NT2/D1 (cell line): ENCODE measurements at places on chromosomes 1 and 21.

DNA sequence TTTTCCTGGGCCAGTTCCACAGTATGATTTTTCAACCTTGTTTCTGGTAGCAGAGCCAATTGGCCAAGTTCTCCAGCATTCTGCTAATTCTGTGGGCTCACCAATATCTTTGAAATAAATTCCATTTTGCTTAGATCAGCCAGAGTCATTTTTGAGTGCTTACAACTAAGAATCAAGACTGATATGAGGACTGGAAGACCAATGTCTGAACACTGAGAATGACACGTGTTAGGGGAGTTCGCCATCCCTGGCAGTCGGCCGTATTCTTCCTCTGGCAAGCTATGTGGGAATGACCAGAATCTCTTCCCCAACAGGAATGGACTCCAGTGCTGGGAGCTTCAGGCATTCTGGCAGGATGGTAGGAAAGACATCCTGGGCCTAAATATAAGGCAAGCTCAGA, 4.9 kb upstream of the TENT5C start:
- DNase-seq = no peak

DNA sequence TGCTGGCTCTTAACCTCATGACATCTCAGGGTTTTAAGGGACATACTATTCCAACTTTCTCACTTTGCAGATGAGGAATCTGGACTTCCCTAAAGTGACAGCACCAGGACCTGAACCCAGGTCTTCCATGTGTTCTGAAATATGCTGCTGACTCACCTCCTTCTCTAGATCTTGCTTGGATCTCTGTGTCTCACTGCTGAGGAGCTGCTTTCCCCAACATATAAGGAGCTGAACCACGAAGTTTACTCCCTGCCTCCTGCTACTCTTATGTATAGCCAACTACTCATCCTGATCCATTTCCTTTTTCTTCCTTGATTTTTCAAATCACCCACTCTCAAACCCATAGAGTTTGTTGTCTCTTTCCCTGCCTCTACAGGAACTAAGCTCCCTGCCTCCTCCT, 38.2 kb downstream of the ALG14 start:
- no peak for DNase-seq

DNA sequence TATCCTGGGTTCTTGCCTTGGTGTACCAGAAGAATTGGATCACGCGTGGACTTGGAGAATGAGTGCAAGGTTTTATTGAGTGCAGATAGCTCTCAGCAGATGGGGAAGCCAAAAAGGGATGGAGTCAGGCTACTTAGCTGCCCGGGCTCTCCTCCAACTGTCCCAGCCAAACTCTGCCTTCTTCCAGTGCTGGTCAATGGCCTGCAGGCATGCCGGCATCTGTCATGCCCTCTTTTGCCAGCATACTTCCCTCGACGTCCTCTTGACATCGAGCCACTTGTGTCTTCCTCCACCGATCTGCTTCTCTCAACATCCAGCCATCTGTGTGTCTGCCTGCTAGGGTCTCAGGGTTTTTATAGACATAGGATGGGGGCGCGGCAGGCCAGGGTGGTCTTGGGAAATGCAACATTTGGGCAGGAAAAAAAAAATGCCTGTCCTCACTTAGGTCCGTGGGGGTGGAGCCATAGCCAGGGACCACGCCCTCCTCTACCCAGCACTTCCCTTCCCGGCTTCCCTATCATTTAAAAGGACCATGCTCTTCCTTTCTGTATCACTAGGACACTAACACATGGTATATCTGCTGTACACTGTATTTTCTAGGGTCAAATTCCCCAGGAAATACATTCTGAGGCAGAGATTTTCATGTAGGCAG, 47.0 kb upstream of the BCAR3 start:
- no peak for DNase-seq

DNA sequence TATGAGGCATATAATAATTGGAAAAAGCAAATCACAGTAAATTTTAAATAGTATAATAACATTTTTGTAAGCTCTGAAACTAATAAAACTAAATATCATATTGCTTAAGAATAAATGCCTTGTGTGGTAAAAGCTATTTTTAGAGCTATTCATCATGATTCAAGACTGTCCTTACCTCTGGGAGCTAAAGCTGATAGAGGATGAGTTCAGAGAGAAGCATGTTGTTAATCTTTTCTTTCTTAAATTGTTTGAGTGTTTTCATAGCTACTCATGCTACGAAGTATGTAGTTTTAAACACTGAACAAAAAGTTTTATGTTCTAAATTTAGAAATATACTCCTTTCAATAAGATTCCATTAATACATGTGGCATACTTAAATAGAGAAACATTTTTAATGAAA, 30.5 kb downstream of the IFI16 start:
- no peak for DNase-seq

- DNase-seq = no peak
These were observed 177.3 kb upstream of the ETV3 start for GRCh38 chr1:157315544-157315943.

- no peak for DNase-seq
These were observed 544.6 kb downstream of the AMY1C start for GRCh38 chr1:104294259-104294658.

DNA sequence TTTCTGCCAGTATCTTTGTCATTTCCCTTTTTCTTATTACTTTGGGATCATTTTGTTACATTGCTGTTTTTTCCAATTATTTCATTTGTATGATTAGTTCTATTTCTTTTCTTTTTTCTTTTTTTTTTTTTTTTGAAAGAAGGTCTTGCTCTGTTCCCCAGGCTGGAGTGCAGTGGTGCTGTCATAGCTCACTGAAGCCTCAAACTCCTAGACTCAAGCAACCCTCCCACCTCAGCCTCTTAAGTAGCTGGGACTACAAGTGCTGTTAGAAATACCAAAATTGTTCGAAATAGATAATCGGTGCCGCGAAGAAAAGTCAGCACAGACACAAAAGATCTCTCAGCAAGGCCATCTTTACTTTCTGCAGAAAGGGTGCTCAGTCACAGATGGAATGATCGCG, 26.6 kb upstream of the COL6A1 start:
- no peak for DNase-seq

DNA sequence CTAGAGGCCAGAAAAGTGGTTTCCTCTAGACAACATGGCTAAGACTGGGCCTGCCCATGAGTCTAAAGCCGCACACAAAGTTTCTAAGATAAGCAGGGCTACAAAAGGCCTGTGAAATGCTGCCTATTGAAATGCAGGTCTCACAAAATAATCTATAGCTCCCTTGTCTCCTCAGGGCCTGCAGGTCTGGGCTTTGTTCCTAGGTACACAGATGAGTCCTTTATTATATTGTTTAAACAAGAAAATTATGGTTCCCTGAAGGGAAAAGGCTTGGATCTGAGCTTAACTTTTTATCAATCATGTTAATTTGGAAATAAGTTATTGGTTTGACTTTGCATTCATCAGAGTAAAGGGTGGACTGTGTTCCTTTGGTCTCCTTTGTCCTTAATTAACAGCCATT, 413.4 kb upstream of the BEND5 start:
- no peak for DNase-seq

GRCh38 chr21:44910229-44911067, 10.3 kb downstream of the ITGB2 start:
- DNase-seq = no peak

DNA sequence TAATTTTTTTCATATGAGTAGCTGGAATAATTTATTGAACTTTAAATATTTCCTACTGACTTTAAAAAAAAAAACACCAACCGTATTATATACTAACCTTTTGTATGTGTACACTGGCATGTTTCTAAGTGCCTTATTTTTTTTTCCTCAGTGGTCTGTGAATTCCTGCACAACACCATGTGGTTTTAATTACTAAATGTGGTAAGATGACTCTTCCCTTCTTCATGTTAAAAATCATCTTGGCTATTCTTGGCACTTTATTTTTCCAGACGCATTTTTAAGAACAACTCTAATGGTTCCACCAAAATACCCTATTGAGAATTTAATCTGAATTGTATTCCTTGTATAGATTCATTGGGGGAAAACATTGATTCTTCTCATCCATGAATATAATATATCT, 28.4 kb downstream of the PPP2R5A start:
- DNase-seq = no peak

GRCh38 chr1:7552402-7552801, 218.7 kb upstream of the VAMP3 start:
- DNase-seq = no peak
